Stimulated activated CD8-positive, alpha-beta memory T cell treated with anti-CD3 and anti-CD28 coated beads, Interleukin-4, amount 100 ng/mL, for 48 hours (primary cell): ENCODE measurements at places on chromosomes 12 and 14.

DNA sequence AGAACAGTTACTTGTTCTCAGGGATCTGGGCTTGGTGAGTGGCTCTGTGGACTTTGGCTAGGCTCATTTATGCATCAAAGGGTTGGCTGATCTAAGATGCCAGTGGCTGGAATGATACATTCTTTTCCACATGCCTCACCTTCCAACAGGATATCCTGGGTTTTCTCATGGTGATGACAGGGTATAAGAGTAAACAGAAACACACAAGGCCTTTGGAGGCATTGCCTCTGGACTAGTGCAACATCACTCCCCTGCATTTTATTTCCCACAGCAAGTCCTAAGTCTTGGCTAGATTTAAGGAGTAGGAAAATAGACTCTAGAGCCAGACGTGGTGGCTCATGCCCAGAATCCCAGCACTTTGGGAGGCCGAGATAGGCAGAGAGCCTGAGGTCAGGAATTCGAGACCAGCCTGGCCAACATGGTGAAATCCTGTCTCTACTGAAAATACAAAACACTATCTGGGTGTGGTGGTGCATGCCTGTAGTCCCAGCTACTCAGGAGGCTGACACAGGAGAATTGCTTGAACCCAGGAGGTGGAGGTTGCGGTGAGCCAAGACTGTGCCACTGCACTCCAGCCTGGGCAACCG is 47.9 kb downstream of the RPH3A start:
- no peak for DNase-seq

- DNase-seq: no peak
Measured at GRCh38 chr12:103572312-103573045, 14.6 kb upstream of the STAB2 start.

- no peak for DNase-seq
Measured at GRCh38 chr12:64175254-64175945, 46.7 kb downstream of the KICS2 start.

- DNase-seq: no peak
Measured at GRCh38 chr14:55707365-55707804, 127.4 kb downstream of the KTN1 start.

DNA sequence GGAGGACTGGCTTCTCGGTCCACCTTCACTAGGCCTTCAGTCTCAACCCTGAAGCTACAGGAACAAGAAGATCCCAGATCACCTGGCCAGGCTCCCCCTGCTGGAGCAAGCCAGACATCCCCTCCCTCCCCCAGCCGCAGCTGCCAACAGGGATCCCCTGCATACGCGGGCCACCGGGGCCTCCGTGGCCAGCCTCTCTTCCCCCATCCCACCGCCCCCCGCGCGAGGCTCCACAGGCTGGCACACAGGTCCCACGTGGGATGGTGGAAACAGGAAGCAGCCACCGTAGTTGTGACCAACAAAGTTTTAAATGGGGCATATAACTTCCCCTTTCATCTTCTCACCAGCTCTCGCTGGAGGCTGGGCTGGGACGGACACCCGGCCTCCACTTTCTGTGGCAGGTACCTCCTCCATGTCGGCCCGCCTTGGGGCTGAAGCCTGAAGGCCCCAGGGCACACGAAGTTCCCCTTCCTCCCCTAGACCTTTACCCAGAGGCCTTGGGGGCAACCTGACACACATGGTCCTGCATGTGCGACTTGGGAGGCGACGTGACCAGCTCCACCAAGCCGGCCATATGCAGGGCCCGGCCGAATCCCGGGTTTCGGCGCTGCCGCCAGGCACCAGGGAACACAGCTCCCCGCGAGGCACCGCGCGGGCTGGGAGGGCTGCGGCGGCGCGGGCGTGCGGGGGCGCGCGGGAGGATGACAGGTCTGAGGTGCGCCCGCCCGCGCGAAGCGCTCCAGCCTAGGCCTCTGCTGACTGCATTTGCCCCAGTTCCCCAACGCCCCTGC is 44.4 kb upstream of the PNMA1 start:
- DNase-seq: peak; percentile 82

DNA sequence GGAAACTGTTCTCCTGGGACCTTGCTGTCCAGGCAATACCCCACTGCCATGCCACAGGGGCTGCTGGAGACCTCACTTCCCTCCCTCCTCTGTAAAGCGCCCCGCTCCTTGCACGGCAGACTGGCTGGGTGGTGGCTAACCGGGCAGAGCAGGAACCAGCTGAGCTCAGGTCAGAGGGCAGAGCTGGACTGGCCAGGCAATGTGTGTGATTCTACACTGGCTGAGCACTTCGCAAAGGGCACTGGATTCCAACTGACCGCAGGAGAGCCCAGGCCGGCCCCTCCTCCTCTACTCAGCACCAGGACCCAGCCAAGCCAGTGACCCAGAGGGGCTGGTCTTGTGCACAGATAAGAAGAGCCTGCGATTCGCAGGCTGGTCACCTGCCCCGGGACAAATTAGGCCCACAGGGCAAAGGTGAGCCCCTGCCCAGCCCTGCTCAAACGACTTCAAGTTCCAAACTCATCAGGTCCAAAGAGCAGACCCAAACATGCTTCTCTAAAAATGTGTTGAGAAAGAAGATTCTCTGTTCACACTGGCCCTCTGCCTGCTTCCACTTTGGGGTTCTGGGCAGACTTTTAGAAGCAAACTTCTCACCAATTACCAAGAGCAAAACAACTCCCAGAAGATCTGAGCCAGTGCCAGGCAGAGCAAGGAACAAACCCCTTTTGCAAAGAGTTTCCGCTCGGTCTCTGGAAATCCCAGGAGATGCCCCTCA is 54.9 kb upstream of the DIO3 start:
- no peak for DNase-seq

GRCh38 chr12:43208627-43209026 is 343.4 kb downstream of the ADAMTS20 start:
- no peak for DNase-seq

DNA sequence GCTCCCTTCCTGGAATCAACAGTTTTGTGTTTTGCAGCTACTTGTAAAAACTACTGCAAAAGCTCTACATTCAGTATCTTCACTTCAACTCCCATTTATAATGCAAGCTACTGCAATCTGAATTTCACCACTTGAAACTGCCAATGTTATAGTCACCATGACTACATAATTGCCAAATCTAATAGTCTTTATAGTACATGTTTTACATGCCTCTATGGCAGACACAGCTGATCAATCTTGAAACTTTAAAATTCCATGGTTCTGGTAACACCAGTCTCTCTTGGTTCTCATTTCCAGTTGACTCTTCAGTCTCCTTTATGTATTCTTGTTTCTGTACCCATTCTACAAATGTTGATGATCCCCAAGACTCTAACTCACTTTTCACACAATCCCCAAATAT is 185.9 kb downstream of the MED13L start:
- DNase-seq: no peak

GRCh38 chr12:28498850-28499249 is 308.6 kb downstream of the CCDC91 start:
- DNase-seq: no peak

GRCh38 chr12:116662612-116663144 is 75.2 kb downstream of the SPRING1 start:
- no peak for DNase-seq

DNA sequence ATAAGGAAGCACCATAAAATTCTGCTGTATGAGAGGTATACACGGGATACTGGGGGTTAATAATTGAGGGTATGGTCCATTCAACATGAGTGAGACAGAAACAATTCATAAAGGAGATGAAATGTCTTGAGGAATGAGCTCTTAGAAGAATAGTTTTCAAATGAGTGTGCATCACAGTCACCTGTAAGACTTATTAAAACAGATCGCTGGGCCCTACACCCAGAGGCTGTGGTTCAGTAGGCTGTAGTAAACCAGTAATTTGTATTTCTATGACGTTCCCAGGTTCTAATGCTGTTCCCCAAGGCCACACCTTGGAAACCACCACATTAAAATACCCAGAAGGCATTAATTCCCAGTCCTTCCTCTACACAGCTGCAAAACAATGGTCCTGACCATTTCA is 49.6 kb downstream of the CAND1 start:
- DNase-seq: no peak

DNA sequence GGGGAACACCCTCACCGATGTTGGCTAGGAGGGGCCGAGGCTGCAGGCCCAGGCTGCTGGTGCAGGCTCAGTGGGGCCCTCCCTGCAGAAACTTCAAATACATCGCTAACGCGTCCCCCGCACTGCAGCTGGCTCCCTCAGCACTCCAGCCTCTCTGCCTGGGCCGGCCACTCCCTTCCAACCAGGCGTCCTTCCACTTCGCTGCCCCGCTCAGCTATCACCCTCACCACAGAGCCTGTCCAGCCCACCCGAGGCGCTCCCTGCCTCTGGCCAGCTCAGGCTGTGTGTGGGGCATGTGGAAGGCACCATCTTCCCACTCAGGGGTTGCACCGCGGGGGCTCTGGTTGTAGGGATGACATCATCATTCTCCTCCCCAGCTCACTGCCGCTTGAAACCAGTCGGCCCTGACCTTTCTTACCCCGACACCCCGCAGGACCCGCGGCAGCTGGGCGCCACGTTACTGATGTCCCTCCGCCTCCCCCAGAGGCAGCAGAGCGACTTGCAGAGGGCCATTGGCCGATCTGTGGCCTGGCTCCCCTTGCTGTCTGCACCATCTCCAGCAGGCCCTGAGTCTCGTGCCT is 199.9 kb upstream of the RTL1 start:
- DNase-seq: peak; percentile 12

DNA sequence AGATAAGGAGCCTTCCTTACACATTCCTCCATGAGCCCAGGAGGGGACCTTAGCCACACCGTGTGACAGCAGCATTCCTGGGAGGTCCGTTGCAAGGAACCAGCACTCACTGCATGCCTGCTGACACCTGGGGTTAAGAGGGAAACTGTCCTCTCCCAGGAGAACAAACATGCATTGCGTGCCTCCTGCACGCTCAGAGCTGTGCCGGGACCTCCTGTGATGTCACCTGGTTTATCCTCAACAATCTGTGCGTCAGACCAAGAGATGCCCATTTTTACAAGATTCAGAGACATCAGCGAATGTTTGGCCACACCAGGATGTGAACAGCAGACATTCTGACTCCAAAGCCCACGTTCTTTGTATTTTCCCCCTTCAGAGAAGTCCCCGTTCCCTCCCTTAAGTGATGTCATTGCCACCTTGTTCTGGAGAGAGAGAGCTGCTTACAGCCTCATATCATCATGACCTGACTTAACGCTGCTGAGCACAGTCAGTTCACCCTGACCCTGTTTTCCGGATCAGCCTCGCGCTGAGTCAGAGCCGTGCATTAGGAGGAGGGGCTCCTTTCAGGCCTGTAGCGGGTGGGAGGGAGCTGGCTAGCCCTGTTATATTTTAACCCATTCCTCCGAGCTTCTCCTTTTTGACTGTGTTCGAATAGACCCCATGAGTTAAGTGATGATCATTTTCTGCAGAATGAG is 36.2 kb downstream of the TMEM120B start:
- DNase-seq: no peak

GRCh38 chr14:105387530-105387922 is 10.8 kb upstream of the TEX22 start:
- DNase-seq: no peak

DNA sequence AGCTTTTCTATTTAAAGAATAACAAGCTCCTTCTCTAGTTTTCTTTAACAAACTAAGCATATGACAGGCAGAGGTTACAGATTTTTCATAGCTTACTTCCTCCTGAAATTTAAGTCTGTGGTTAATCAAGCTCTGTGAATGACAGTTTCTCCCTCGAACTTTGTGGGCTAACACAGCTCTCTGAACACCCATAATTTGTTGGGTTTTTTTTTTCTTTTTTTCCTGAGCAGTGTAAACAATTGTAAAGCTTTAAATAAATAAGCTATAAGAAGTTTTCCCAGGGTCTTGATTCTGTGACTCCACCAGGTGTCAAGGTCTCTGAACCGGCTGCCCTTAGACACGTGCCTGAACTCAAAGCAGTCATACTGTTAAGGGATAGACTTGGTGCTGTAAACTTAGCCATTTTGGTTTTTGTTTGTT is 128.1 kb upstream of the AMIGO2 start:
- DNase-seq: no peak

DNA sequence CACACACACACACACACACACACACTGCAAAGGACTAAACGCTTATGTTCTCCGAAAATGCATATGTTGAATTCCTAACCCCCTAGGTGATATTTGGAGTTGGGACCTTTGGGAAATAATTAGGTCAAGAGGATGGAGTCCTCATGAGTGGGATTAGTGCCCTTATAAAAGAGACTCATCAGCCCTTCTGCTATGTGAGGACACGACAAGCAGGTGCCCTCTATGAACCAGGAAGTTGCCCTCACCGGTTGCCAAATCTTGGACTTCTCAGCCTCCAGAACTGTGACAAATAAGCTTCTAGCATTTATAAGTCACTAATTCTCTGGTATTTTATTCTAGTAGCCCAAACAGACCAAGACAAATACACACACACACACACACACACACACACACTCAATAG is 20.7 kb upstream of the TCP11L2 start:
- DNase-seq: no peak

DNA sequence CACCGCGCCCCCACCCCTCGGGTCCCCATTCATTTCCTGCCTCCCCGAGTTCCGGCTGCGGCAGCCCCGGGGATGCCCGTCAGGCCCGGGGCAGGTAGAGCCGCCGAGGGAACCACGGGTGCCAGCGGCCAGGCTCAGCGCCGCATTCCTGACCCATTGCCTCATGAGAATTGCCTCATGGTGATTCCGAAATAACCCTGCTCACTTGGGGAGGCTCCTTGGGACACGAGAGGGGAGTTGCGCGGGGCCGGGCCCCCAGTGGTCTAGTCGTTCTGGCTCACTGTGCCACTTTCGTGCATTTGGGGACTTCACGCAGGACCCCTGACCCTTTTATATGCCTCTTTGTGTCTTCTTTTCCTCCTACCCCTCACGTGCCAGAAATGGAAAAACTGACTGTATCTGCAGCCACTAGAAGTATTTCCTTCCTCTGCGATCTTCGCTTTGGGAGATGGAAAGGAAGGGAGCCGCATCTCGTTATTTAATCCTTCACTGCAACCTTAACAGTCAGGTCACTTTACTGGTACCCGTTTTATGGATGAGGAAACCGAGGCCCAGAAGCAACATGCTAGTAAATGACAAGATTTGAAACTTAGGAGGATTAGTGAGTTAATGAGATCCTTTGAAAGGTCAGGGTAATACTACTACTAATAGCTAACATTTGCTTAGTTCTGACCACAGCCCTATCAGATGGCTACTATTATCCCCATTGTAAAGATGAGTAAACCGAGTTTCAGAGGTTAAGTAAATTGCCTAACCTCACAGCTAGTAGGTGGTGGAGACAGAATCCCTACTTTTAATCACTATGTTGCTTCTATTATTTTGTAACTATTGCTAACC is 768 bp downstream of the PTPN11 start:
- no peak for DNase-seq

- no peak for DNase-seq
Measured at GRCh38 chr14:77654001-77654441, 37.6 kb upstream of the SPTLC2 start.

GRCh38 chr14:100865682-100866591 is 37.6 kb downstream of the RTL1 start:
- DNase-seq: no peak

GRCh38 chr12:5614256-5614655 is 182.3 kb downstream of the NTF3 start:
- DNase-seq: no peak

GRCh38 chr12:80068173-80068572 is 31.2 kb upstream of the OTOGL start:
- DNase-seq: no peak

- DNase-seq: no peak
Measured at GRCh38 chr14:87260460-87260859, 732.5 kb downstream of the GALC start.

- no peak for DNase-seq
Measured at GRCh38 chr14:55094292-55095157, 34.5 kb upstream of the LGALS3 start.
